ENCODE measurements at places on chromosomes 6 and 20.
A peak's percentile ranks its signal among the peaks of the same experiment; 100 is the strongest.

DNA sequence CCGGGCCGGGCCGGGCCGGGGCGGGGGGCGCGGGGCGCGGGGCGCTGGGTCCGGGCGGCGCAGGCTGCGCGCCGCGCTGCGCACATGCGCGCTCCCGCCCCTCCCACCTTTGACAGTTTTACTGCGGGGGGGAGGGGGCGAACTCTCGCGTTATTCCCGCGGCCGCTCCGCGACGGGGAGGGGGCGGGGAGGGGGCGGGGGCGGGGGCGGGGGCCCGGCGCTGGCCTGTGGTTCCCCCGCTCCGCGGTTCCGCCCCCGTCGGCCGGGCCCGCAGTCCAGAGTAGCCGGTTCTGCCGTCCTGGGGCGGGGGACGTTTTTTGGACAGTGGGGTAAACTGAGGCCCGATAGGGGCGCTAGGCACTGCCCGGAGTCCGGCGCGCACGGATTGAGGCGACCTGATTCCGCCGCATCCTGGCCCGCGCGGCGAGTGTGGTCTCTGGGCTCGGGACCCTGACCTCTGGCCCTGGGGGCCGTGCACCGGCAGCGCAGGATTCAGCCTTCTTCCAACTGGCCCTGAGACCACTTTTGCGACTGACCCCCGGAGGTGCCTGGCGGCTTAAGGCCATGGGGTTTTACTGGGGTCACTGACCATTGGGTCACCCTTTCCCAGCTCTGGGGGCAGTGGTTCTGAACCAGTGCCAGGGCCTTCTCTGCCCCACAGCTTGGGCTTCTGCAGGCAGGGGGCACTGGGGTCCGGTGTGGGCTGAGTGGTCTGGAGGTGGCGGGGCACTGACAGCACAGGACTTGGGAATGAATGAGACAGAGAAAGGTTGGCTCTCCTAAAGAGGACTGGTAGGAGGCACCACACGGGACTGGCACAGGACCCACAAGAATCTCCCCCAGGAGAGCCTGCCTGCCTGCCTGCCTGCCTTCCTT, at the start of gene ZNF512B:
Gene ZNF512B (minus strand): TSS at position 93 of the 876 bp plus-strand sequence. CDS start 1,980 bp downstream, outside the sequence.
- peak; percentile 50 for DNase-seq

GRCh38 chr6:56770011-56770520, 127.4 kb upstream of the DST start:
- DNase-seq = peak; percentile 45

- DNase-seq = no peak
Measured at GRCh38 chr20:59770270-59770669, 163.2 kb downstream of the SYCP2 start.

DNA sequence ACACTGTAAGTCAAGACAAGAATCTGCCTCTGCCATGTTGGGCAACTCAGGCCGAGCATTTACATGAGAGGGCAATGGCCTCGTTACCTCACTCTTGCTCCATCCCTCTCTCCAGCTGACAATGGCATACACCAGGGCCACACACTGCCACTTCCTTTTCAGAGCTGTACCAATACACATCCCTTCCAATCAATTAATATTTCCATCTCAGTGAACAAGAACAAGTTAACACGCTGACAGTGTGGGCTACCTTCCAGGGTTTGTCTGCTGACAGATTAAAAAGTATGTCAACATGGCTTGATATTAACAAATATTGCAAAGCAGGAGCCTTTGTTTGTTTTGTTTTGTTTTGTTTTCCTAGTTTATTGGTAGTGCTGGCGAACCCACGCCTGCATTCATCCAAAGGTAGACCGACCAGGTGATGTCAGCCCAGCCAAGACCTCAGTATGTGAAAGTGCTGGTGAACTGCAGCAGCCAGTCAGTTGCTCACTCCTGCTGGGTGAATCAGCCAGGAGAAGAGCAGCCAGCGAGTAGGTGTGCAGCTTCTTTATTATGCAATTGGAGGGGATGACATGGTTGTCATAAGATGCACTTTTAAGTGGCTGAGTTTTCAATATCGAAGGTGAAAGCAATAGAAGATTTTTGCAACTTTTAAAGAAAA, 487.3 kb upstream of the JARID2 start:
- DNase-seq = peak; percentile 30

- DNase-seq = peak; percentile 61
Measured at GRCh38 chr6:160005861-160006540, 37.1 kb downstream of the IGF2R start.

All from IMR-90 (cell line).